ENCODE measurements at places on chromosomes 5 and 9. TPM values are rescaled to one million over a fixed set of nuclear protein-coding genes. Genes with fewer than 3 reads are reported as not detected.

The NOTCH1 gene
- total RNA-seq, result 9.1 TPM

The ARL14EPL gene
- 0.40 TPM for total RNA-seq

The CD274 gene
- total RNA-seq, result 5.5 TPM

The TOR4A gene
- 2.6 TPM for total RNA-seq

The MSX2 gene
- 4.9 TPM for total RNA-seq

The SMC5 gene
- 36.9 TPM for total RNA-seq

The CDKN2B-AS1 gene
- total RNA-seq, result 6.2 TPM

The FAM153A gene
- total RNA-seq, result not detected

The CAMK2A gene
- 2.1 TPM for total RNA-seq

The LHX2 gene
- 3.4 TPM for total RNA-seq

The CEP120 gene
- total RNA-seq, result 19.8 TPM

The CARD6 gene
- total RNA-seq, result 3.2 TPM

The DCTN4 gene
- total RNA-seq, result 103 TPM

The TAS2R1 gene
- not detected for total RNA-seq

The CCDC192 gene
- not detected for total RNA-seq

The BNC2 gene
- 23.8 TPM for total RNA-seq

- DNase-seq, result no peak
Observed at GRCh38 chr9:16461137-16461840, 409.2 kb downstream of the BNC2 start.

- no peak for DNase-seq
Observed at GRCh38 chr5:116572350-116573278, 2.0 kb downstream of the SEMA6A start.

- no peak for DNase-seq
Observed at GRCh38 chr5:37714756-37715155, 125.1 kb downstream of the GDNF start.

DNA sequence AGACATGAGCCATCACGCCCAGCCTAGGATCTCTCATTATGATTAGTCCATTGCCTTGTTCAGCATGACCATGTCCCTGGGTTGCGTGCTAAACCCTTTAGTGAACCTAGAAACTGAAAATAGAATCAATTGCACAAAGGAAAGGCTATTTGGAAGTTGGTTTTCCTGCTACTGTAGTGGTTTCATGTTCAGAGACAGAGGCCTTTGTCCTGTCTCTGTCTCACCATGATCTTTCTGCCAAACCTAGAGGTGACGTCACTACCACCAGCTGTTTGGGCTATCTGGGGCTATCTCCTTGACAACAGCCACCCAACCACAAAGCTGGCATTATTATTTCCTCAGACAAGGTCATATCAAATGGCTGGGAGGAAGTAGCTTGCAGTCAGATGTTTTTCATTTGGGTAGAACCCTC lies 4.0 kb upstream of the CDK5RAP2 start:
- DNase-seq, result peak; percentile 99

DNA sequence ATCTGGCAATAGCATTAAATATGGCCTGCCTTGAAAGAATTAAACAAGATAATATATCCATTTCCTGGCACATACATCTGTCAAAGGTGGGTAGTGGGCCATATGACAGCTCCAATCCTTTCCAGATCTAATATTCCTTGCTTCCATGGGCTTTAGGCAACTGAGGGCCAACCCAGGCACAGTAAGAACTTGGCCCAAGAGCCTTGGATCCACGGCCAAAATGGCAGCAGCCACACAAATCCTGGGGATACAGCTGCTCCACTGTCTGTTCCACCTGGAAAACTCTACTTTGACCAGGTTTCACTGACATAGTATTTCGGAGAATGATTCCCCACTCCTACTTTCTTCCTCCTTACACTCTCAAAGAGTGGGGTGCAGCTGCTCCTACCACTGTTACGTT lies 13.3 kb downstream of the HAVCR1 start:
- no peak for DNase-seq

DNA sequence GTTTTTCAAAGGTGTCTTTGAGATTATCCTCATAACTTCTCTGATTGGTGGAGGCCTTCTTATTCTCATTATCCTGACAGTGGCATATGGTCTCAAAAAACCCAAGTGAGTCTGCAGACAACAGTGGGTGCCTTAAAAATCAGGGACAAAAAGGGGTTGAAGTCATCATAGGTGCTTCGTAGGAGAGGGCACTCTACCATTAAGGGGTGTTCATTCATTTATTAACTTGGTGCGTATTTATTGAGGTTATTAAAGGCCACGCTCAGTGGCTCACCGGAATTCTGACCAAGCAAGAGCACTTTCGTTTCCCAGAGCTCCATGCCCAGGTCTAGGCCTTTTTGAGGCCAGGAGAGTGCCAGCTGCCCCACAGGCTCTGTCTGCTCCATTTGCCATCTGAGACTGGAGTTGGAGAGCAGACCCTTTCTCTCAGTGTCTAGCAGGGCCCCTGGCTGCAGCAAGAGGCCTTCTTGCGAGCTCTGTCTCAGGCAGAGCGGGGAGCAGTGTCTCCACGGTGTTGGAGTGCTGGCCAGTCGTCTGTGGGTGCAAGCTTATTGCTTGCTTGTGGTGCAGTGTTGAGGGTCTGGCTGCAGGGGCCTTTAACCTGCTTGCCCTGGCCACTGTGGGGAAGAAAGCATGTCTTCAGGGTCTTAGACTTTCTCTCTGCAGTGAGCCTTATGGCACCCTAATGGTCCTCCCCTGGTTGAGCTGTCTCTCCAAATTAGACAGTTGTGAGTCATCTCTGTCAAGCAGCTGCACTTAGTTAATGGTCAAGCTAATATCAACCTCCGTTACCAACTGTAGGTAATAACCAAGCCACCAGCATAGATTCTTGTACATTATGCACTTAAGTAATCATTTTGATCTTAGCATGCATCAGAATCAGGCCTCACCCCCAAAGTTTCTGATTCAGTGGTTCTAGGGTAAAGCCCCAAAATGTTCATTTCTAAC lies 62.6 kb downstream of the IL31RA start:
- DNase-seq, result peak; percentile 35

DNA sequence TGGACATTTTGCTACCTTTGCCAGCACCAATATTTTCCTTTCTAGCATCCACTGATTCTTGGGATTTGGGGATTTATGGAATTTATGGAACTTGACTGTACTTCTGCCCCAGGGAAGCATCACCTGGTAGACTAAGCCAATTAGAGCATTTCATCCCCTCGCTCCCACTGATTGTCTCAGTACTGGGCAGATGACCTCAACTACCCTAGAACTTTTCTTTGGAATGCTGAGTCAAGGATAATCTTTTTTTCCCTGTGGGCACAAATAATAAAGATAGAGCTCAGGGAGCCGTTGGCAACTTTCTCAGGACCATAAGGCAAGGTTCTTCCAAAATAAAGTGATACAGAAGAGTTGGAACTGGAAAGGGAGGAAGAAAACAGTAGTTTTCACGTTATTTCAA lies 438.4 kb downstream of the PLK2 start:
- no peak for DNase-seq

DNA sequence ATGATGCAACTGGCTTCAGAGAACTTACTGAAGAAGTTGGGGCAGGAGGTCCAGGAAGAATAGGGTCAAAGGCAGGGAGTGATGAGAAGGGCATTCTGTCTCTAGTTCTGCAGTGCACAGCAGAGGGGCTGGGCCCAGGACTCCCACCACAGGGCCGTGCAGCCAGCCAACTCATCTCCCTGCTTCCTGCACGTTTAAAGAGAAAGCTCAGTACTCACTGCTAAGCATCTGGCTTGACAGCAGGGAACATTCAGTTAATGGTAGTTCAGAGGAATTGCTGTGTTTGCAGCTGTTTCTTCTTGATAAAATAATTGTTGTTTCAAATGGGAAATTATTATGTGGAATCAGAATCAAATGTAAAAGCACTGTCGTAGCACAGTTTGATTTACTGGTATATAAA lies 25.6 kb upstream of the SCAMP1 start:
- DNase-seq, result peak; percentile 23

- DNase-seq, result no peak
Observed at GRCh38 chr5:79237740-79238560, 2.0 kb downstream of the JMY start.

DNA sequence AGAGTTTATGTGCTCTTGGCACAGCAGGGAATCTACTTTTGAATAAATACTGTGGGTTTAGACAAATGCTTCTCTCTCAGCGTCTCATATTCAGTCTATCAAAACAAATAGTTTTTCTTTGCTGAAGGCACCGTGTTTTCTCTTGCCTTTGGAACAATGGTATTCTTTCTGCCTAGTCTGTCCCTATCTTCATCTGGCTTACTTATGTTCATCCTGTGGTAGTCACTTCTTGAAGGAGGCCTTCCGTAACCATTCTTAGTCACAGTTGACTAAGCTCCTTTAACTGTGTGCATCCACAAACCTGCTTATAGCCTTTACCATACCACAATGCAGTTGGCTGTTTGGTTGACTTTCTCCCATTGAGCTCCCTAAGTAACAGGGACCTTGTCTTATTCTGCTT lies 45.9 kb downstream of the LARP1 start:
- DNase-seq, result peak; percentile 17

DNA sequence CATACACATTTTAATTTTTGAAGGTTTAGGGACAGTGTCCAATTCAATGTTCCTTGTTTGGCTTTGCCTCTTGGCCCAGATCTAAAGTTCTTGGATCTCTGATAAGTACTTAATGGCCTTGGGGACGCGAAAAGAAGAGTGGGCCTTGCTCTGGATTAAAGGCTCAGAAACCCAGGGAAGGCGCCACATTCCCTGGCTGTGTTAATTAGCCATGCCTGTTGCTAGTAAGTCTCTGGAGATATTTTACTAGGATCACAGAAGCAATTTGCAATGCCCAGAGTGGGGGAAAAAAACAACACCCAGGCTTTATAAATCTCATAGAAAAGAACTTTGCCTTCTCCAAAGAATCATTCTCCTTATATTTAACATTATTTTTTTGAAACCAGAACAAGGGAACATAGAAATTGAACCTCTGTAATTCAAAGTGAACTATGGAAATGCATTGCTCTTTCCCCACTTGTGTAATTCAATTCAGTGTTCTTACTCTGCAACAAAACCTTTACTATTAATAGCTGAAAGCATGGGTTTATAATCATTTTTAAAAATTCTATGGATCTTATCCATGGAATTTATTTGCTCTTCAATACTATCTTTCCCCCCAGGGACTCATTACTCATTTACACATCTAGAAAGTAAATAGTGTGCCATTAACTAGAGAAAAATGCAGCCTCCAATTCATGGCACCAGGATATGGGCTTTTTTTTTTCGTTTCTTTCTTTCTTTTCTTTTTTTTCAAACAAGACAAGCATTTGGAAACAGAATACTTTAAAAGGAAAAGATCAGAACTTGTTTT lies 172.2 kb upstream of the ANKRD55 start:
- DNase-seq, result no peak

DNA sequence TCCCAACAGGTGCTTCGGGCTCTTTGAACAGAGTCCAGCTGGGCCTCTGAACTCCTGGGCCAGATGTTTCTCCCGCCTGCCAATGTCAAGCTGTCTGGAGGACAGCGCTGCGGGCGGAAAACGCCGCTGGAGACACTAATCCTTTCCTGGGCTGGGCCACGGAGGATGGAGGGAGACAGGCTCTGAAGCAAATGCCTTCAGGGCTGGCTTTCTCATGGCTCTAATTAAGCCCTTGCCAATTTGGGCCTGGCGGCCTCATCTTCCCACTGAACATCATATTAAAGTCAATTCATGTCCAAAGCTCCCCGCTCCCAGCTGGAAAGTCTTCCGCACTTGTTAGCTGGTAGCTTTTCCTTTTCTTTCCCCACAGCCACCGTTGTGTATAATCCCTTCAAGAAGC lies 72.7 kb downstream of the NTNG2 start:
- DNase-seq, result no peak

DNA sequence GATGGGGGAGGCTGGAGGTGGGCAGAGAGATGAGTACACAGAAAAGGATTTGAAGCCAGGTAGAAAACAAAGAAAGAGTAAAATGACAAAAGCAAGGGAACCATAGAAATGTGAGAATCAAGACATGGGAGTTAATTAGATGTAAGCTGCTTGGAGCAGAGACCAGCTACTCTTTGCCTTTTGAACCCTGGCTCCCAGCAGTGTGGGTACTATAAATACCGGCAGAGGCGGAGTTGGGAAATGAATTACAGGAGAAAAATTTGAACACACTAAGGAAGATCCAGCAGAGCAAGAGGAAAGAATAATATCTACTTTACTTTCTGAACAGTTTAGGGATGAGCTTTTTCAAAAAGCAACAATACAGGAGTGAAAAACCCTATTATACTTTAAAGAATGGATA lies 36.5 kb downstream of the KIF24 start:
- DNase-seq, result no peak

- DNase-seq, result peak; percentile 38
Observed at GRCh38 chr5:120779674-120780073, 315.6 kb downstream of the PRR16 start.

GRCh38 chr5:177494346-177495195 lies 2.8 kb downstream of the PDLIM7 start:
- peak; percentile 79 for DNase-seq

GRCh38 chr5:163595932-163596607 lies 90.7 kb downstream of the MAT2B start:
- no peak for DNase-seq

- no peak for DNase-seq
Observed at GRCh38 chr5:169029661-169030274, 271.2 kb downstream of the SLIT3 start.

DNA sequence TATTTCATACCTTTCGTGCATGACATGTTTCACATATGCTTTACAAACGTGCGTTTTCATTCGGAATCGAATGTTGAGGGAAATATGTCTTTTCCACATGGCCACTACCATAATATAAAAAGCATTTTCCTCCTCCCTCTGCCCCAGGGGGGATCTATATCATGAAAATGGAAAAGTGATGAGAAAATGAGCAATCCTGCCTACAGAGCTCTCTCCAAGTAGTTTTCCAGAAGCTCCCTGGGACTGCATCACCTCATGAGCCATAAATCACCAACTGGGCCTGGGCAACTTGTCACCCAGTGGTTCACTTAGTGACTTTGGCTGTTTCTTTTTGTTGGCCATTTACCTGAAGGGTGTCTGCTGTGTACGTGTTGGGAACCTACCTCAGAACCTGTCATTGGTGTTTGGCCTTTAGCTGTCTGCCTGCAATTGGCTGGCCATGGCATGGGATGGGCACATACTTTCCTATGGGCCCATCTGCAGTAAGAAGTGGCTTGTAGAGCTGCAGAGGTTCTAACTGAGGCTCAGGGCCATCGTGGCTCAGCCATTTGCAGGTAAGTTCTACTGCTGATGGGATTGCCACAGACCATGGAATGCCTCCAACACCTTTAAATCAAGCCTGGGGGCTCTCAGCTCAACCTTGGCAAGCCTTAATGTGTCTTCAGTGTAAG lies 9.5 kb upstream of the TIFAB start:
- DNase-seq, result no peak

- DNase-seq, result peak; percentile 74
Observed at GRCh38 chr9:99778308-99778707, 43.4 kb upstream of the NR4A3 start.

DNA sequence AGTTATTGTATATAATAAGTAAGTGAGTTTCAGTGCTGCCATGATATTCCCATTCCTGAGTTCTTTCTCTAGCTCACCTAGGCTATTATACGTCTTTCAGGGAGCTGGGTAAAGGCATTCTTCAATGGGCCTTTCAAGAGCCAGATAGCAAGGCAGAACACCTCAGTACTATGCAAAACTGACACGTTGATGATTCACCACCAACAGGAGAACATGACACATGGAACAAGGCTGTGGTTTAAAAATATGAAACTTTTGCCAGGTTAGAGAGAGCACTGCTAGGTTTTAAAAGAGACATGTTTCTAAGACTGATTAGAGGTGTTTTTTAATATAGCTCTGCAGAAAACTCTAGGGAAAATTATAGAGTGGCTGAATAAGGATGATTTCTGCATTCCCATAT lies 95.9 kb downstream of the UGCG start:
- DNase-seq, result peak; percentile 74

- no peak for DNase-seq
Observed at GRCh38 chr5:137847687-137848086, 20.0 kb upstream of the MYOT start.

- DNase-seq, result no peak
Observed at GRCh38 chr5:149504677-149505076, 46.6 kb downstream of the CSNK1A1 start.

All from LHCN-M2 (cell line).